ENCODE measurements at places on chromosomes 12 and 14.

GRCh38 chr12:123942238-123942653, 30.4 kb downstream of the CCDC92 start:
- peak; percentile 81 for DNase-seq

- no peak for DNase-seq
Observed at GRCh38 chr12:57760347-57760982, 5.6 kb downstream of the MARCHF9 start.

DNA sequence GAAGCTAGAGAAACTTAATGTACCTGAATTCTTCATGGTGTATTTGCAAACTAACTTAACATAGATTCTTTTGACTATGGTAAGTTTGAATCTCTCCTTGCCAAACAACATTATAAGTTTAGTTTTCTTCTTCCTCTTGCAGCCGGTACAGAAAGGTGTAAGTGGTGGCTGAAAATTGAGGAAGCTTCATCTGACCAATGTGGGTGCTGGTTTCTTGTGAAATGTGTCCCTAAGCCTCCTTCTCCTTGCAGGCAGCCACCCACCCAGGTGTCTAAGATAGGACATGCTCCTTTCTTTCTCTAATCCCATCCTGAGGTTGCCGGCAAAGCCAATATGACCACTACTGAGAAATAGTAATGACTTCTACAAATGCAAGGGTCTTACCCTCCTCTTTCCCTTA, 20.6 kb downstream of the GSG1 start:
- no peak for DNase-seq

GRCh38 chr12:124218243-124218560, 76.7 kb upstream of the RFLNA start:
- peak; percentile 31 for DNase-seq

GRCh38 chr14:63276016-63276415, 42.7 kb downstream of the GPHB5 start:
- no peak for DNase-seq

GRCh38 chr12:93042684-93043083, 113.6 kb upstream of the EEA1 start:
- no peak for DNase-seq

DNA sequence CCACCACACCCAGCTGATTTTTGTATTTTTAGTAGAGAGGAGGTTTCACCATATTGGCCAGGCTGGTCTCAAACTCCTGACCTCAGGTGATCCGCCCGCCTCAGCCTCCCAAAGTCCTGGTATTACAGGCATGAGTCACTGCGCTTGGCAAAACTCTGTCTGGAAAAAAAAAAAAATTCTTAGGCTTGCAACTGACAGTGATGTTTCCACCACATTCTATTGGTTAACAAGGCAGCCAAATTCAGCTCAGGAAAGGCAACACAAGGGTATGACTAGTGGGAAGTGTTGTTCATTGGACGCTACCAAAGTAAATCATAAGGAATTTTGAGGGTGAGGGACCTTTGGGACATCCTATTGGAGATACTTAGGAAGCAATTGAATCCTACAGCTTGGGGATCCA, 2.9 kb upstream of the SBNO1 start:
- DNase-seq, result no peak

DNA sequence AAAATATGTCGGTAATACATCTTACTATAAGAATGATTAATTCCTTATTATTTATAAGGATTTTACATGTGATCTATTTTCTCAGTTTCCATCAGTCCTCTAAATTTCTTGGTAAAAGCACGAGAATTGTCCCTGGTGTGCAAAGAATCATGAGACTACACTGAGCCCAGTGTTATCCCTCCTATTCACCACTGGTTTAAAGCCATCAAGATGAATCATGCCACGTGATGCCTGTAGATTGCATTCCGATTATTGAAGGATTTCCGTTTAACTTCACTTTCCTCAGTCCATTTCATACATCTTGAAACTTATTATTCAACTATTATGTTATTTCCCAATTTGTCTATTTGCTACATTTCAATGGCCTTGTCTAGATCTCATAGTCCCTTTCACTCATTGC, 601.9 kb downstream of the GALC start:
- no peak for DNase-seq

DNA sequence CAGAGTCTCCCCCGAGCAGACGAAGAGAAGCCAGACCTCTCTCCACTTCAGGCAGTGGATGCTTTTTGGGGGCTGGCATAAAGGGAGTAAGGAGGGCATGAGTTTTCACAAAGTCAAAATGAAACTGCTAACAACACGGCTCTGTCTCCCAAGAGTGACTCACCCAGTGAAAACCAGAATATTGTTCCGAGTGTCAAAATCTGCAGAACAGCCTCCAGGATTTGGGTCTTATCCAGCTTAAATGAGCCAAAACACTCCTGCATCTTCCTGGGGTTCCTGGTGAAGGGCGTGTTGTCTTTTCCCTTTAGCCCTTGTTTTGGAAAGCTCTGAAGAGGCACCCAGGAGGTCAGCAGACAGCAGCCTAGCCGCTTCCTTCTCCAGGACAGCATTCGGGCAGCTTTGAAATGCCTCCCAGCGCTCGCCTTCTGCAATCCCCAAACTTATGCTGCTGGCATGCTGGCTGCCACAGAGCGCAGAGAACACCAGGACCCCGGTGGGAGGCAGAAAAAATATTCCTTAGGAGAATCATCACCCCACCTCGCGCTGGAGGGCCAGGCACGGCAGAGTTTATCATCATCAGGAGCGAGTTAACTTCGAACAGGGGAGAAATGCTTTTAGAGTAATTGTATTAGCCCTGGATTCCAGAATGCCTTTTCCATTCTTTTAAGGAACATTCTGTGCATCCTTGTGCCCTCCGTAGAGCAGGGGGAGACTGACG, 117.7 kb upstream of the NCOR2 start:
- DNase-seq, result peak; percentile 74

DNA sequence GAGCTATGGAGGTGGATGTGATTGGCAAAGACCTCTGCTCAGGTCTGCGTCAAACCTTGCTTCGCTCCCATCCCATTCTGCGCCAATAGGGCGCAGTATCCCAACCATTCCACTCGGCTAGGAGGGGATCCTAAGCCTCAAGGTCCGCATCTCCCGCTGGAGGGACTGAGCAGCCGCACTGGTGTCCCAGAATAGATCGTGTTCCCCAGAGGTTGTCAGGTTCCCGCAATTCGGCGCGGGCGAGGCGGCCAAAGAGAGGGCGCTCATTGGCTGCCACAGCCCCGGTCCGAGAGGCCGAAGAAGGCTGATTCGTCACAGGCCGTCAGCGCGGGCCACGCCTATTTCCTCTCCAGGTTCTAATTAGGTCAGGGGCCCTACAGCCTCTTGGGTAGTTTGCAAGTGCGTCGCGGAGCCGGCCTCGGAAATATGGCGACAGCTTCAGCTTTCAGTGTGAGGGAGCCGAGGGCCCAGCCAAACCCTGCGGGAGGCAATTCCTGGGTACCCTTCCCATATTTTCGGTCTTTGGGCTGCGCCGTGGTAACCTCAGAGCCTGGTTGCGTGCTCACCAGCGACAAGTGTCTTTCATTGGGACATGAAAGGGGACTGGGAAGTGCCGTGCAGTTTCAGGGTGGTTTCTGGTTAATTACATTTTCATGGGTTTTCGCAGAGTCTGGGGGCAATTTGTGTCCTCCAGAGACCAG, 5.0 kb downstream of the OR10AD1 start:
- peak; percentile 96 for DNase-seq

Measured in GM03348 (cell line).